ENCODE measurements at places on chromosomes 11 and 22.

DNA sequence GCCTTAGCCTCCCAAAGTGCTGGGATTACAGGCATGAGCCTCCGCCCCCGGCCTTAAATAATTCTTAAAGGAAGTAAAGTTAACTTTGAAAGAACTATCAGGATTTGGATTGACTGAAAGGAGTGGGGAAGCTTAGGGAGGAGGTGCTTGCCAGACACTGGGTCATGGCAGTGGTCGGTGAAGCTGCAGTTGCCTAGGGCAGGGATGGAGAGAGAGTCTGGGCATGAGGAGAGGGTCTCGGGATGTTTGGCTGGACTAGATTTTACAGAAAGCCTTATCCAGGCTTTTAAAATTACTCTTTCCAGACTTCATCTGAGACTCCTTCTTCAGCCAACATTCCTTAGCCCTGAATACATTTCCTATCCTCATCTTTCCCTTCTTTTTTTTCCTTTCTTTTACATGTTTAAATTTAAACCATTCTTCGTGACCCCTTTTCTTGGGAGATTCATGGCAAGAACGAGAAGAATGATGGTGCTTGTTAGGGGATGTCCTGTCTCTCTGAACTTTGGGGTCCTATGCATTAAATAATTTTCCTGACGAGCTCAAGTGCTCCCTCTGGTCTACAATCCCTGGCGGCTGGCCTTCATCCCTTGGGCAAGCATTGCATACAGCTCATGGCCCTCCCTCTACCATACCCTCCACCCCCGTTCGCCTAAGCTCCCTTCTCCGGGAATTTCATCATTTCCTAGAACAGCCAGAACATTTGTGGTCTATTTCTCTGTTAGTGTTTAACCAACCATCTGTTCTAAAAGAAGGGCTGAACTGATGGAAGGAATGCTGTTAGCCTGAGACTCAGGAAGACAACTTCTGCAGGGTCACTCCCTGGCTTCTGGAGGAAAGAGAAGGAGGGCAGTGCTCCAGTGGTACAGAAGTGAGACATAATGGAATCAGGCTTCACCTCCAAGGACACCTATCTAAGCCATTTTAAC lies at the start of gene NNMT:
Gene NNMT (plus strand): TSS at position 724 of the 929 bp plus-strand sequence. CDS start 158 bp downstream, at position 882.
- no peak for DNase-seq

DNA sequence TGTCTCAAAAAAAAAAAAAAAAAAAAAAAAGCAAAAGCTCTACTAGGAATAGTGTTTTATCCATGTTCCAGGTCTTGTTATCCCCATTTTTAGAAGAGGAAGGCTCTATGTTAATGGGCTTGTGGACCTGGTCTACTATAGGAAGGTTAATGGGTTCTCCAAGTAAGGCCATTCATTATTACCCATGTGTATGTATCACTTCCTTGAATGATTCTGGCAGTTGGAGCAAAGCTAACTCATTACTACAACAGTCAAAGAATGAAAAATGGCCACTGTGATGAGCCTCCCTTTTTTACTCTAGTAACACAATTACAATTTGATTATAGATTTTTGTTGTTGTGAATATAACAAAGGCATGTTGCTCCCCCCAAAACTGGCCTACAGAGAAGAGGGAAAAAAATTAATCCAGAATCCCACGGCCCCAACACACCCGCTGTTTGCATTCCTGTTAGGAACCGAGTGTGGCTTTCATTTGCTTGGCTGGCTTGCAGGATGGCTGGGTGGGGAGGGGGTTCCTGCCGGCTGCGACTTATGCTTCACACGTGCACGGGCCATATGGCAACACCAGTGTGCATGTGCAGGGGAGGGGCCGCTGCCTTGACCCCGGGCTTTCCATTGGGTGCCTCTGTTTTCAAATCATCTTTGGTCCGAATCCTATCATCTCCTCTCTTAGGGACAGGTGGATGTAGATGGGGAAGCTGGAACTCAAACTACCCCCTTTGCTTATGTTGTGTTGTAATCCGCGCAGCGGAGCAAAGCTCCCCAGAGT lies 148.8 kb downstream of the HIPK3 start:
- no peak for DNase-seq

DNA sequence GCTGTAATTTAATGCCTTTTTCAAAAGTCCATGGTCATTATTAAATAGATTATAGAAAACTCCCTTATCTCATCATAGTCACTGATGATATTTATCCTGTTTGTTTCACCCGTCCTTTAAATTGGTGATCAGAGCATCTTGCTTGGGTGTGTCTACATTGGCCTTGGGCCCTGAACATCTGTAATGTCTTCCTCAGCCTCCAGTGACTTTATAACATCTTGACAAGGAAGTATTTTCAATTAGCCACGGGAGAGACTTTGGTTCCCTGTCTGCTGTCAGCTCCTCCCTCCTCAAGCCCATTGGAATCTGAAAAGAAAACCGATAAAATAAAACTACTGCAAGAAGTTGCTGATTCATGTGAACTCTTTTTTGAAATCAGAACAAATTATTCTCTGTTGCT lies 116.9 kb upstream of the TTC12 start:
- DNase-seq, result no peak

GRCh38 chr11:74462009-74462408 lies 5.3 kb downstream of the KCNE3 start:
- no peak for DNase-seq

DNA sequence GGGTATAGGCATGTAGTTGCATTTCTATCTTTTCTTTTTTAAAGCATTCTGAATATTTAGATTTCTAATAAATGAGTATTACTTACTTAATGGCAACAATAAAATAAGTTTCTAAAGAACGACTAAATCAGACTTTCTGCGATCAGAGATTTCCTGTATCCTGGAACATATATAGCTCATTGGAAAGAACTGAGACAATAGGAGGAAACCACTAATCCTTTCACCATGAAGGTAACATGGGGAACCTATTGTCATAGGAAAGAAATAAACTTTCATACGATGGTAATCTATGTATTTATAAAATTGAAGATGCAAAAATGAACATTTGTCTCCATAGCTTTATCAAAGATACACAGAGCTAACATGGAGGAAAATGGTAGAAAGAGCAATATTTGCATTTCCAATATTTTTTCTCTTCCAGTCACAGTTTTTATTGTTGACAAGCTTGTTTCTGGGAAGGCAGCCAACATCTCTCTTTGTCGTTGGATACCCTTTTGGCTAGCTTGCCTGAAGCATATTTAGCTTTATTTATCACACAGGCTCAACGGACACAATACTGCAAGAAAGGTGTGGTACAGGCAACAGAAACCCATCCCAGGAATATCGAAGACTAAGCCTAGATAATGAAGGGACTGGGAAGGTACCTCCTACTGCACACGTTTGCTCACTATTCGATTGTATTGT lies 293.3 kb upstream of the MPPED2 start:
- DNase-seq, result no peak

GRCh38 chr22:21103633-21104032 lies 57.9 kb downstream of the LRRC74B start:
- no peak for DNase-seq
